AG04449 (cell line): ENCODE measurements at places on chromosomes 13 and 19.
A peak's percentile ranks its signal among the peaks of the same experiment; 100 is the strongest.

- DNase-seq, result no peak
These were observed 79.5 kb downstream of the RUBCNL start for GRCh38 chr13:46307554-46307953.

GRCh38 chr19:383922-384798, 24.8 kb downstream of the C2CD4C start:
- DNase-seq, result no peak

DNA sequence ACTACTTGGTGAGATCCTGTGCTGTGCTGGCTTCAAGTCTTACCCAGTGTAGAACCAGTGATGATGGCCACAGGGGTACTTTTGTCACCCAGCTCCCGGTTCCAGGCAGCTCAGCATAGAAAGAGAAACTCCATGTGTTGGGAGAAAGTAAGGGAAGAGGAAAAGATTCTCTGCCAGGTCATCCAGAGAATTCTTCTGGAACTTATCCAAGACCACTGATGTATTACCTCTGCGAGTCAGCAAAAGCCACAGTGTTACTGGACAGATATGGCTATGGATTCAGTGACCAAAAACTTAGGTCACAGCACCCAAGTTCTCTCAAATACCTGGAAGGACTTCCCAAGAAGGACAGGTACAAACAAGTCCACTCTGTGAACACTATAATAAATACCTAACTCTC, 399.5 kb upstream of the MIR17HG start:
- no peak for DNase-seq

GRCh38 chr13:71873418-71874247, 6.6 kb upstream of the DACH1 start:
- no peak for DNase-seq

DNA sequence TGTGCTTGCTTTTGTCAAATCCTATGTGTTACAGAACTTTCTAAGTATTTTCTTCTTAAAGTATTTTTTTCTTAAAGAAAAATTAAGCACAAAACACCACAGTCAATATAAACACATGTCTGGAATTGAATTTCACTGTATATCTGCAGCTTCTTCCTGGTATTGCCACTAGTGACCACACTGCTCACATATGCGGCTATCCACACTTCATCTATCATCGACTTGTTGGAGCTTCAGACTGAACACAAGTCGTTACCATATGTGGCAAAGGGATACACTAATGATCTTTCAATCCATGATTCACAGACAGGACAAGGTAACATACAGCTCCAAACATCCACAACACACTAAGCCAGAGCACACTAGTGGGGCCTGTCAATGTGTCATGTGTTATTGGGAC, 498.4 kb upstream of the ARGLU1 start:
- no peak for DNase-seq

GRCh38 chr19:49546825-49547565, 19.2 kb downstream of the RCN3 start:
- no peak for DNase-seq

DNA sequence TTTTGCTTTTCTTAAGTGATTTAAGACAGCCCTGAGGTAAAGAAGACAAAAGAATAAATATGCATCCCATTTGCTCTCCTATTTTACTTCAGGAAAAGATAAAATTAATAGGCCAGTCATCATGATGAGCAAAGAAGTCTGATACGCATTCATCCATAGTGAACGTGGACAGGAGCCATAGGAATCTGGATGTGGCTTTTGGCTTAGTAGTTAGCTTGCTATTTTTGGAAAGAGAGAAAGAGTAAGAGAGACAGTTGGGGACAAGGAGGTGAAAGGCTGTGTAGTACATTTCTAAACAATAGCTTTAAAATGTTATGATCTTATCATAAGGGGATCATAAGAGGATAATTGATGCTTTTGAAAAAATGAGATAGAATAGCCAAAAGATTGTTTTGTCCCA, 545.2 kb downstream of the IRS2 start:
- DNase-seq, result no peak

DNA sequence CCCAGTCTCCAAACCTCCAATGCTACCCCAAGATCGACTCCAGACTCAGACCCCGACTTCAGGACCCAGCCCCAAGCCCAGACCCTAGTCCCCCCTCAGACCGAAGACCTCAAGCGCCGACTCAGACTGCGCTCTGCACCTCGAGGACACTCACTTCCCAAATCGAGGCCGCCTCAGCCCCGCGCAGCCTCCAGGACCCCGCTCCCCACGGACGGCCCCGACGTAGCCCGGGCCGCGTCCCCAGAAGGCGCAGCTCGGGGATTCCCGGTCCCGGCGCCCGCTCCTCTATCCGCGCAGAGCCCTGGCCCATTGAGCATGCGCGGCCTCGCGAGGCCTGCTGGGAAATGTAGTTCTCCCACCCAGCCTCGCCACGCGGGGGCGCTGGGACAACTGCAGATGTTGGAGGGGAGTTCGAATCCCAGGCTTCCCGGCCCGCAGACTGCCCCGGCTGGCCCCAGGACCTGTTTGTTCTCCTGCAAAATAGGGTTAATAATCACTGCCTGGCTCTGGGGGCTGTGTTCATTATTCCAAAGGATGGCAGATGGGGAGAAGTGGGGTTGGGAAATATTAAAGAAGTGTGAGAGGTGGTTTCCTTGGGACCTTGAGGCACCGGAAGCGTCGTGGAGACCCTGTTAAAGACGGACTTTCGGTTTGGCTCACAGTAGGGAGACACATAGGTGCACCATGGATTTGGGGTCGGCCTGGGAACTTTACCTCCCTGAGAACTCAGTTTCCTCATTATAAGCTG, at the start of gene APBA3:
TSS of gene APBA3 (minus strand) at position 311 of the 748 bp plus-strand sequence. CDS start 1,428 bp downstream, outside the sequence.
- peak; percentile 31 for DNase-seq

DNA sequence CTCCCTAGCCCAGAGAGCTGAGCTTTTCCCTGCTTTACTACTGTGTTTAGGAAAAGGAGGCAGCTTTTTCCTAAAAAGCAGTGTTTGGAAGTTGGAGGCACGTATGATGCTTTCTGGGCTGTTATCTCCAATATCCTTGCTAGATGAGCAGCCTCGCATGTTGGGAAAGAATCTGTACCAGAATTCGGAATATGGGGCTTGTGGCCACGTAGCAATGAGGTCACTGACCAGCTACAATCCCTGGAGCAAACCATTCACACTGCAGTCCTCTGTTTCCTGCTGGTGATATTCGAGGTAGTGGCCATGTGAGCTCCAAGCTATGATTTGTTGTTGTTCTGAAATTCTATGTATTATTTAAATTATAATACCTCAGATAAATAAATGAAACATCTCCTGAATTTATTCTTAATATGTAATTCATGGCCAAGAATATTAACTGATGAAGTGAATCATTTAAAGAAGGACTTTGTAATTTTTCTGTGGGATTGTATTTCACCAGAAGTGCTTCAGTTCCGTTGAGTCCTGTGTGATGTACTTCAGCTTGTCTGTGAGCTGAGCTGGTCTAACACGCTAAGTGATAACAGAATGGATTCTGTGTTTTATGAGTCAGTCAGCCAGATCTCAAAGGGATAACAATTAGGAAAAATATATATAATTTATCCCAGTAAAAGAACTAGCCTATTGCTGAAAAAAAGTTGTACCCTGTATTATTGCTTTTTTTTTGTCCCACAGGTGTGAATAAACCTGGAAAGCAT, 319.5 kb downstream of the SHISA2 start:
- no peak for DNase-seq

- no peak for DNase-seq
These were observed 18.8 kb downstream of the RFX1 start for GRCh38 chr19:13987101-13987890.

- DNase-seq, result no peak
These were observed 984 bp upstream of the OR7G1 start for GRCh38 chr19:9116547-9116946.

- no peak for DNase-seq
These were observed 2.1 kb downstream of the TEAD2 start for GRCh38 chr19:49359851-49360820.

GRCh38 chr13:19622193-19622592, 11.3 kb upstream of the MPHOSPH8 start:
- no peak for DNase-seq

DNA sequence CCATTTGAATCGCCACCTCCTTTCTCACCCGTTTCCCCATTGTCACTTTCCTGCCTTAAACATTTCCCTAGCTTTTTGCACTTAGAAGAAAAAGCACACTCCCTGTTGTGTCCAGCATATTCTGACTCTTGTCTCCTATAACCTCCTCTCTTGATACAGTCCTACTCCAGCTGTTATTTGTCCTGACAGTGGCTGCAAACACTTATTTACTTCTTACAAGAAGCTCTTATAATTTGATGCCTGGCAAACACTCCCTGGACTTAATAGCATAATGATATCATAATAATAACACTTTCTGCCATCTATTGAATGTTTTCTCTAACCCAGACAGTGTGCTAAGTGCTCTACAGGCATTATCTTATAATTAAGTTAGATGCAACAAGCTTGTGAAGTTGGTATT, 76.6 kb downstream of the DGKH start:
- no peak for DNase-seq

DNA sequence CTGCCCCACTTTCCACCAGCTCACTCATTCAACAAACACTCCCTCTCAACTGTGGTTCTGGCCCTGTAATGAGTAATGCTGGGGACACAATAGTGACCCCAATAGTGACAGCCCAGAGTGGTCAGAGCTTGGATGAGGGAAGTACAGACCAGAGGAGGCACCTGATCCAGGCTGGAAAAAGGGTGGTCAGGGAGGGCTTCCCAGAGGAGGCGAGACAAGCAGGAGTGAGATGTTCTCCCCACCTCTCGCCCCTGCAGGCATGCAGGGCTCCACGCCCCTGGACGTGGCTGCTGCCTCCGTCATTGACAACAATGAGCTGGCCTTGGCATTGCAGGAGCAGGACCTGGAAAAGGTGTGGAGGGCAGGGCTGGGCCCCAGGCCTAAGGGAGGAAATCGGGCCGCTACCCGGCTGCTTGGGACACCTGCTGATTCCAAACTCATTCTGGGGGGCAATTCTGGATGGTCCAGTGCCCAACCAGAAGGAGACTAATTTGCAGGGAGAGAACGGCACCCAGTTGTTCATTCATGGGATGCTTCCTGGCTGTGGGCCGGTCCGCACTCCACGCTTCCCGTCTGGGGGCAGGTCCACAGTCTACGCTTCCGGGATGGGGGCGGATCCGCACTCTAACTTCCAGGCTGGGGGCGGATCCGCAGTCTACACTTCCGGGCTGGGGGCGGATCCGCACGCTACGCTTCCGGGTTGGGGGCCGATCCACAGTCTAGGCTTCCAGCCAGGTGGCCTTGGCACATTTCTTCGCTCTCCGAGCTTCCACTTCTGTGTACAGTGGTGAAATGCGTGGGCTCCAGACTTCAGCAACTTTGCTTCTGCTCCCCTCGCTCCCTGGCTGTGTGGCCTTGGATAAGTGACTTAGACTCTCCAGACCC, 63.4 kb downstream of the RYR1 start:
- DNase-seq, result no peak

DNA sequence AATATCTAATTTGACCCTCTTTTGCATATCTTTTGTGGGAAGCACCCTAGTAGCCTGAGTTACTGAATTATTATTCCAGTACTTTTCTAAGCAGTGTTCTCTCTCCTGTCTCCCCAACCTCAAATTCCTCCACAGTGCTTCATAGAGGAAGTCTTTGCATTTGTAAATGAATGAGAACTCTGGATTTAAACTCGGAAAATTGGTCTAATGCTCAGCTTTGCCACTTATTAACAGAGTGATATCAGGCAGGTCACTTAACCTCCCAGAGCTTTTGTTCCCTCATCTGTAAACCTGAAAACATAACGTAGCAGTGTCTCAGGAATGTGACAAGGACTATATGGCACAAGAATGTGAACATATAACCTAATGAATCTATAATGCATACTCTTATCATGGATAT, 26.2 kb downstream of the FREM2 start:
- DNase-seq, result no peak

DNA sequence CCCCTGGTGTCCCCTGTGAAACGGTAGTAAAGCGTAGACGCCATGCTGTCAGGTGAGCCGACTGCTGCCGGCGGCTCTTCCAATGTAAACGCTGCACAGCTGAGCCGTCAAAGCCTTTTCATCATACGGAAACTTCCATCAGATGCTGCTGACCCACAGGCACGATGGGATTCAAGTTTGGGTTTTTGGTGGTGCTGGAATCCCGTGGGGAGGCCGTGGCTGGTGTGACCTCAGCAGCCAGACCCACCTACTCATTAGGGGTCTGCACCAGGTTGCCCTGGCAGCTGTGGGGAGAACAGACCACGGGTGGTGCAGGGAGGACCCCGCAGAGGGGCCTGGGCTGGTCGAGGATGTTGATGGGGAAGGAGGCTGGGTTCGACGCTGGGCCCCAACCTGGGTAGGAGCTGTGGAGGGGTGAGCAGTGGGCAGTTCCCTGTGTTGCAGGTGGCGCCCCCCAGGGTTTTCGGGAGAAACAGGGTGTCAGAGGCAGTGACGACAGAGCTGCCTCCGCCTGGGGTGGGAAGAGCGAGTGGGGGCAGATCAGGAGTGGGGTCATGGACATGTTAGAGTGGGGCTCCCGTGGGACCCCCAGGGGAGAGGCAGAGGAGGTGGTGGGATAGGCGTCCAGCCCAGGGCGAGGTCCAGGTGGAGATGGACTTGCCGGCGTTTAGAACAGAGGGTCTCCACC, 6.6 kb downstream of the GRIN3B start:
- DNase-seq, result no peak

DNA sequence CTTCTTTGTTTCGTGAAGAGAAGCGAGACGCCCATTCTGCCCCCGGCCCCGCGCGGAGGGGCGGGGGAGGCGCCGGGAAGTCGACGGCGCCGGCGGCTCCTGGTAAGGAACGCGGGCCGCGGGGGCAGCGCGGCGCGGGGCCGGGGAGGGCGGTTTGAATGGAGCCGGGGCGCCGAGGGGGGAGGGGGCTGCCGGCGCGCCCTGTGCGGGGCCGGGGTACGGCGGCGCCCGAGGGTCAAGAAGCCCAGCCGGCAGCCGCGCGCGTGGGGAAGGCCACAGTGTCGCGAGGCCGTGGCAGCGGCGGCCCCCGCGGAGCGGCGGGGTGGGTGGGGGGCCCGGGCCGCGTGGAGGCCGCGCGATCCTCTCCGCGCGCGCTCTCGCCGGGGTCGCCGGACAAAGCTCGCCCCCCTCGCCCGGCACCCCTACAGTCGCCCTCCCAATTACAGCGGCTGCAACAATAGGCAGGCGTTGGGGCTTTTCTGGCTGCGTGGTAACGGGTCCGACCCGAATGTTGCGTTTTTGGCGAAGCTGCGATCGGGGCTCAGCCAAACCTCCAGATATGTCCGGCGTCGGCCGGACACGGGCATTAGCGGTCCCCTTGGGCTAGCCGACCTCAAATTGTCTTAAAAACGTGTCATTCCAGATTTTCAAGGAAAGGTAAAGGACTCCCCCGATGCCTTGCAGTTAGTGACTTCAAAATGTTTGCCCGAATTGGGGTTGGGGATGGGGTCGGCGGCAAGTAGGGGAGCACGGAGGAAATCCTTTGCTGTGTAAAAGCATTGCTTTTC, 437 bp downstream of the SMARCA4 start:
- DNase-seq, result no peak

DNA sequence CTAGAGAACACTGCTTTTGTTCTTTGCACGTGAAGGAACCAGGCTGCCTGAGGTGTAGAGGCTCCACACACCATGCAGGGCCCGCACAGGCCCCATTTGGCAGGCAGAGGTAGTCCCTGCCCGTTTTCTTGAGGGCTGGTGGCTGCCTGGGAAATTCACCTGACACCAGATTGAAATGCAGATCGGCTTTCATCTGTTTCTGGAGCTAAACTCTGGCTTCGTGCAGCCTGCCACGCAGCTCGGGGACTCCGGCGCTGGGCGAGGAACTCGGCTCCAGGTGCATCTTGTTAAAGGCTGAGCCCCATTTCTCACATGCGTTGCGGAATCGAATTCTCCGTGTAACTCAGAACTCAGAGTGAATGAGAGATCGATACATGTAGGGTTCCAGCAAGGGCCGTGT, 37.7 kb downstream of the ATP11A start:
- no peak for DNase-seq
